MV-4-11 (cell line): ENCODE measurements at places on chromosomes 1 and 21.

- DNase-seq, result peak; percentile 63
These were observed 128.6 kb downstream of the PCNX2 start for GRCh38 chr1:233166896-233167295.

DNA sequence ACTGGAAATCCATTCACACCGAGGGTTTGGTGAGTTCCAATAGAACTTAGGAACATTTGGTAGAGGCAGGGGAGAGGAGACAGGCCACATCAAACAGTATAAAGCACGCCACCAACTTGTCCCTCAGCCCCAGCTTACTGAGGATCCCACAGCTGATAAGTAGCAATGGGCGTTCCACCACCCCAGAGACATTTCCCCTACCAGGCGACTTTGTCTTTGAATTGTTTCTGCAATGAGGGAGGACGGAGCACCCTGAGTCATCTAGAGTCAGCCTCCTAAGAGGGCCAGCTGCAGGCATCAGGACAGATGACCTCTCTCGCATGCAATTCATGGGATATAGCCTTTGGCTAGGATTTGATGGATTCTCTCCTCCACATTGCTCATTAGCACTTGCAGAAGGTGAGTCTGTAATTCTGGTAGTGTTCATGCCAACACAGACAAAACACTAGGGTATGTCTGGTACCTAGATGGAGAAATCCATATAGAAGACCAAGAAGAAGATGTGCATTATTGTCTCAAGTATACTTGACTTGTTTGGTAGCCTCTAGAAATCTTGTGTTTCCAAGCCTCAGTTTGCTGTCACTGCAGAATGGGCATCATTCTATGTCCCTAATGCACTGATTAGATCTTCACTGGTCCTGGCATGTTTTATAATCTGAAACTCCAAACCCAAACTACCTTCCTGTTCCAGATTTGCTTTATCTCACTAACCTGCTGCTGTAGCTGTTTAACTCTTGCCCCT lies 69.0 kb downstream of the RRAGC start:
- DNase-seq, result no peak

GRCh38 chr1:171521567-171521966 lies 36.2 kb downstream of the PRRC2C start:
- DNase-seq, result no peak

DNA sequence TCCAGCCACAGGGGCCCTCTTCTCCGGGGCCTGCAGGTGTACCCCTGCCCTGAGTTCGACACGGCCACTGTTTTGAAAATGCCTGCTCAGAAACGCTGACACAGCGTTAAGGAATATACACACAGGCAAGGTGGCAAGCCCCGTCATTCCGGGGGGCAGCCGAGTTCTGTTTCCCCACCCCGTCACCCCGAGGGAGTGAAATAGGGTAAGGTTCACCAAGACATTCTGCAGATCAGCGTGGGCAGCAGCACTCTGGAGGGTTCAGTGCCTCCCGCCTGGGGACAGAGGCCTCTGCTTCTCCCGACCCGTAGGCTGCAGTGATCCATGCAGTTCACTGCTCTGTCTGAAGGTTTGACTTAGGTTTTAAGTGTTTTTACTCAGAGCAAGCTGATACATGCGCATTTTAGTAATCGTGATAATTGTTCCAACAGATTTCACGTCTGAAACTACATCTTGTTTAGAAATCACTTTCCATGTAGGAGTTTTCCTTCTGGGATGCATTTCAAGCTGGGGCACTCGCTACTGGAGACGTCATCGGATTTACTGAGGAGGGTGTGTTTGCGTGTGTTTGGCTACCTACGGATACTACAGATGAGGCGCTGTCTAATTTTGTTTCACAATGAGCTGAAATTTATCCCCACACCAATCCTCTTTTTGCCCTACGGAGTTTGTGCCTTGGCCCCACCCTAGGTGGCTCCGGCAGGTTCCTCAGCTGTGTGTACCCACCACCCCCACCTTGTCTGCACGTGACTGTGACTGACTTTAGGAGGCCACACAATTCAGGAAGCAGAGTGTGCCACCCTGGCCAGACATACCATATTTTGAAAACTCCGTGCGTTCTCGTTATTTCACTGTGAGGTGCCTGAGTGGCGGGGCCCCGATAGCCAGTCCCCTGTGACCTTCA lies 63.5 kb downstream of the AGPAT3 start:
- no peak for DNase-seq
